ENCODE measurements at places on chromosomes 13 and 19.

GRCh38 chr19:5892772-5893275 is 10.8 kb downstream of the NDUFA11 start:
- DNase-seq: no peak

DNA sequence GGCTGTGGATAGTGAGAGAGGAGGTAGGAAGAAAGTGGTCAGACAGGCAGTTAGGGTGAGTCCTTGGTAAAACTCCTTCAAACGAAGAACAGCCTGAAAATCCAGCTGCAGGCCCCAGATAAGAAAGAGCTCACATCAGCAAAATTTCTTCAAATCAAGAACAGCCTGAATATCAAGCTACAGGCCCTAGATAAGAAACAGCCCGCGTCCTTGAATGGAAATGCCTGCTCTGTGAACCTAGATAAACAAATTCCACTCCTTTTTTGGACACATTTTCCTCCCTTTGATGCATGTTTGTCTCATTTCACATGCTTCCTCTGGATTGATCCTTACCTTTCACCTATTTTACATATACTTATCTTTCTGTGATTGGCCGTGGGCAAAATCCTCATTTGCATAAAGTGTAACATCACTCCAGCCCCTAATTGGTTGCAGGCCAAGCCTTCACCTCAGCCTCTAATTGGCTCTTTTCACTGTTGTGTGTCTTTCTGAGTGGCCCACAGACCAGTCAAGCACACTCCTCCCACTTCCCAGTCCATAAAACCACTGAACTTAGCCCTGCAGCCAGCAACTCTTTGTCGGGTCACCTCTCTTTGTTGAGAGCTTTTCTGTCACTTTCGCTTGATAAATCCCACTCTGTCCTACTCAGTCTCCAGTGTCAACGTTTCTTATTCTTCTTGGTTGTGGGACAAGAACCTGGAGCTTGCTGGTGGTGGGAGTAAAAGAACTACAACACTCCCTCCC is 6.0 kb upstream of the SULT2A1 start:
- DNase-seq: no peak

GRCh38 chr19:55809381-55810058 is 22.3 kb downstream of the NLRP11 start:
- DNase-seq: no peak

GRCh38 chr19:31534786-31535657 is 185.8 kb upstream of the TSHZ3 start:
- no peak for DNase-seq

- no peak for DNase-seq
These were observed 199.9 kb downstream of the LHFPL6 start for GRCh38 chr13:39403106-39403505.

- DNase-seq: no peak
These were observed 136.8 kb downstream of the DCLK1 start for GRCh38 chr13:35994131-35994966.

GRCh38 chr13:84137292-84137691 is 255.0 kb upstream of the SLITRK1 start:
- peak; percentile 37 for DNase-seq

- DNase-seq: no peak
These were observed 11.6 kb upstream of the ZSCAN1 start for GRCh38 chr19:58022283-58022660.

GRCh38 chr19:40070058-40070457 is 14.0 kb upstream of the ZNF780B start:
- no peak for DNase-seq

- no peak for DNase-seq
These were observed 638 bp downstream of the ANKRD27 start for GRCh38 chr19:32674153-32674930.

- DNase-seq: no peak
These were observed 23.4 kb upstream of the IGFL1 start for GRCh38 chr19:46206176-46206575.
